ENCODE measurements at places on chromosomes 11 and 22.

- DNase-seq: no peak
Observed at GRCh38 chr22:19957445-19957844, 15.8 kb upstream of the TXNRD2 start.

DNA sequence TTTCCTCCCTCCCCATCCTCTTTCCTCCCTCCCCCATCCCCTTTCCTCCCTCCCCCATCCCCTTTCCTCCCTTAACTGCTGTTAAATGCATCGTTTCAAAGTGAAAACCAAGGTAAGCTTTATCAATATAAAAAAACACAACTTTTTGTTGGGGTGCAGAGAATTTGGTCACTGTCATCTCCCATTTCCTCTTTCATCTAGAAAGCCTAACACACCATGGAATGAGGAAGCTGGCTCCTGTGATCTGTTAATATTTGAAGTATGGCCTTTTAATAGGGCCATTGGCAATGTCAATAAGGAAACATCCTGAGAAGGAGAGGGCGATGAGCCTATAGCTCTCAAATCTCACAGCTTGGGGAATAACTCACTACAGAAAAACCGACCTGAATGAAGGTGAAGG, 7.0 kb downstream of the EXPH5 start:
- no peak for DNase-seq

- DNase-seq: no peak
Observed at GRCh38 chr22:25143156-25144076, 56.2 kb upstream of the CRYBB3 start.

DNA sequence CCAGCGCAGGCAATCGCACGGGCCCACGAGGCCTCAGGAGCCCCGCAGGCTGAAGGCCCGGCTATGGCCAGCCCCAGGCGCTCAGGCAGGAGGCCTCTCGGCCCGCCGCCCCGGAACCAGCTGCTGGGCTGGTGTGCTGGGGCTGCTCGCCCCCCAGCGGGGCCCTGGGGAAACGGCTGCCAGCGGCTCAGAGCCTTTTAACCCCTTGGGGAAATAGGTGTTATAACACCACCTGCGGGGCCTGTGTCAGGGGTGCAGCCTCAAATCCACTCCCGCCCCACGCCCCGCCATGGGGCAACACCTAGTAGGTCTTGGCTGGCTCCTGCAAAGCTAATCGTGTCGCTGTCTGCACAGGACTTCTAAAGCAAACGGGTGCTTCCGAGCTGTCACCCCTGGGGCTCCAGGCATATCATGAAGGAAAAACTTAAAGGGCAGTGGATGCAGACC, 237.4 kb downstream of the TTC28 start:
- DNase-seq: peak; percentile 53

GRCh38 chr11:66045177-66045639, 3.8 kb downstream of the GAL3ST3 start:
- DNase-seq: peak; percentile 99
